Activated CD8-positive, alpha-beta memory T cell treated with anti-CD3 and anti-CD28 coated beads for 24 hours (primary cell): ENCODE measurements at places on chromosomes 7 and 10.

DNA sequence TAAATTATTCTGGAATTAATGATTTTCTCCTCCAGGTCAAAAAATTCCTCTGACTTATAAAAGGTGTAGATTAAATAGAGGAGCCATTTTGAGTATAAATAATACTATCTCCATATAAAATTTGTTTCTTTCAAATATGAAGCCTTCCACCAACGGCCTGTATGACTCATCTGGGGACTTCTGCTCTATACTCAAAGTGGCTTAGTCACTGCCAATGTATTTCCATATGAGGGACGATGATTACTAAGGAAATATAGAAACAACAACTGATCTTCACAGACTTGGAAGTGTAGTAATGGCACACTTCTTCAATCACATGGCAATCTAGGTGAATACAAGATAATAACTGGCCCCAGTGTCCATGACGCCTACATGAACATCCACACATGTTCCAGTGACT, 335.6 kb upstream of the HGF start:
- no peak for DNase-seq

DNA sequence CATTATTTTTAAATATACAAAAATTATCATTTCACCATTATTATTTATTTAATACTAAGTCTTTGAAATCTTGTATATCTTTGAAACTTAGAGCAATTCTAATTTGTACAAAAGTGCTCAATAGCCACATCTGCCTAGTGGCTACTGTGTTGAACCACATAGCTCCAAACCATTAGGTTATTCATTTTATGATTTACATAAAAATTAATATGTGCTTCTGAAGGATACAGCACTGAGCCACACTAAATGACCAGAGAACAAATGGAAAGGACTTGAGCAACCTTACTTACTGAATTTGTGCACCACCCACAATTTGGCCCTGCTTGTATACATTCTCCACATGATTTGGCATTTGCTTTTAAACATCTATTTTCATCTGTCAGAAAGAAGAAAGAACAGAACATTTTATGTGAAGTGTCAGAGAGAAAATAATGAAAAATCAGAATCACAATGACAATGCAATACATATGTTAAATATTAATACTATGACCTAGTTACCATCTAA, 25.8 kb downstream of the ITGB1 start:
- no peak for DNase-seq

GRCh38 chr10:90872648-90873020, 860 bp downstream of the RPP30 start:
- no peak for DNase-seq

GRCh38 chr7:4079956-4080355, 602.1 kb upstream of the FOXK1 start:
- peak; percentile 9 for DNase-seq

DNA sequence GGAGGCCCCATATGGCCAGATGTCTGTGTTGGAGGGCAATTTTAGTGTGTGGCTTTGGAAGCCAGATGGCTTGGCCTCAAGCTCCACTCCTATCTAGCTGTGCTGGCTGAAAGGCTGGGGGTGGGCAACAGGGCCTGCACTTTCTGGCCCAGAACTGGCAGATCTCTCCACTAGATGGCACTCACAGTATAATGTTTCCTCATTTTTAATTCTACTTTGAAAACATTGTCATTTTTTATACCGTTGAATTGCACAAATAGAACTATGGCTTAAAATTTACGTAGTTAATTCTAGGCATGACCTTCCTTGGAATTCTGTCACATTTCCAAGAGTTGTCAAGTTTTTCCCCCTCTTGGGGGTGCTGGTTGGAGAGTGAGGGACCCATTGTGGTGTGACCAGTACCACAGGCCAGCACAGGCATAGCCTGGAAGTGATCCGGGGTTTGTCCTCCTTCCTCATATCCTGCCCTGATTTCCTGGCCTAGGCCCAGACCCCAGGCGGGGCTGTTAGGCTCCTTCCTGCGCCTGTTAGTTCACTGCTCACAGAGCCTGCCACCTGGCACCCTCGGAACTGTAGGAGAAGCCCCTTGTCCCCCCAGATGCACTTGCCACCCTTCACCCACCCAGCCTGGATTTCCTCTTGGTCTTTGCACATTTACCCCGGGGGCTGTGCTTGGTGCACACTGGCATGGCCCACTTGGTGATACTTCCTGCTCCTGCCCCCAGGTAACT, 52.8 kb downstream of the ARHGAP22 start:
- peak; percentile 52 for DNase-seq

- DNase-seq = no peak
Observed at GRCh38 chr10:95431900-95432342, 129.2 kb downstream of the SORBS1 start.

DNA sequence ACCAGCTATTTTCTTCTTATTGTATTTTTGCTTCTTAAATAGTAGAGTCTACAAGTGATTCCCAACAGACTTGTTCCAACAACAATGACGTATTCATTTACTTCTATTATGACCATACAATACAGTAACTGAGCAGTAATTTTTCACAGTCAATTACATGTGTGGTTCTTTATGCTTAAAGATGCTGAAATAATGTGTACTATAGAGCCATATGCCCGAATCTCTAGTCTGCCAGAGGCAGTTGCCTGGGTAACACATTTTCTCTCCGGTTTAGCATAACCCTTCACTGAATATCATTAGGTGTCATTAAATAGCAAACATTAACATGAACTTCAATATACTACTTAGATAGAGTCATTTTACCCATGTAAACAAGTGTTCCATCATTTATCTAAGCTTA, 75.0 kb downstream of the SLC25A13 start:
- no peak for DNase-seq

GRCh38 chr7:157674715-157675426, 338.1 kb downstream of the DNAJB6 start:
- DNase-seq = no peak

- DNase-seq = no peak
Observed at GRCh38 chr10:96657385-96657784, 62.9 kb downstream of the PIK3AP1 start.

DNA sequence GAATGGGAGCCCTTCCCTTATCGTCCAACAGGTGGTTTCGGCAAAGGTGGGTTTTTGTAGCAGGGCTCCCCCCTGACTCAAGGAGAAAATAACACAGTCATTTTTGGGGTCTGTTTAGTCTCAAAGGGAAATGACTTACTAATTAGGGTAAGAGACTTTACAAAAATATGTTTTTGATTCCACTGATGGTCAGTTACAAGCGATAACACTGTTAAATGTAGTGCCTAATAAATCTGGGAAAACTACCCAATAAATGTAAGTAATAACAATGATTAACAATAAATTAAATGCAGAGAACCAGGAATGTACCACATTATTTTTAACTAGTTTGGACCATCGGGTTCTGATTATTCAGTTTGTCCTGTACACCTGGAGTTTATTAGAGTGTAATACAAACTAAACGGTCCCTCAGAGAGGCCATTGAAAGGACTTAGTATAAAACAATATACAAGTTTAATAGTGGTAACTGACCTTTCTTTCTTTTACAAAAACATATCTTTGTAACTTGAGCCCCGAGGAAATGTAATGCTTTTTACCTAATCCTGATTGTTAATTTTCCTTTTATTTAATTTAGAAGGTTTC, 216.2 kb upstream of the HABP2 start:
- no peak for DNase-seq

DNA sequence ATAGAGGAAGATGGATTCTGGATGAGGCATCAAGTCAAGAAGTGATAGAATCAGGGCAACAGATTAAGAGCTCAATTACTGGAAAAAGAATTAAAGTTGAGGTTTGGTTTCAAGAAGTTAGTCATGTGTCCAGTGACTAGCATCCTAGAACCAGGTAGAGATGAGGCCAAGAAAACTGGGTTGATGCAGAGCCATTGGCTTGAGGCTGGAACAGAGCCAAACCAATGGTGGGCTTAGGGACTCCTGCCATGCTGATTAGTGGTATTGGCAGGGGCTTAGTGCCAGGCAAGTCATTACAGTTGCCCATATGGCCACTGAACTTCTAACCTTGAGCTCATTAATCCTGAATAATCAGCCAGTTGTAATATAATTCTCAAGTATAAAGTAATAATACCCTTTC, 18.5 kb downstream of the ZNF277 start:
- no peak for DNase-seq

DNA sequence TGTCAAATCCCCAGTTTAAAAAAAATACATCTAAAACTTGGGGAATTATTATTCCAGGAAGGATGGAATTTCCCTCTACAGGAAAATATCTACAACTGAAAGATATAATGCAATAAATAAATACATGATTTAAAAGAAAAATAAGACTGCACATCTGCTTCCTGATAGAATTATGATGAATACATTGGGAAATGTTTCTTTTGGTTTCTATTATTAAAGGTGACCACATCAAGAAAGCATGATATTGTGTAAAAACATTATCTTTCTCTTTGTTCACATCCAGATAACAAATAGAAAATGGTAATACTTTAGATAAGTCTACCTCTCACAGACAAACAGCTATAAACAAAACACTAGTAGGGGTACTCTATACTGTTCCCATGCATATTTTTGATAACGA, 19.2 kb downstream of the SEMA3D start:
- DNase-seq = no peak

DNA sequence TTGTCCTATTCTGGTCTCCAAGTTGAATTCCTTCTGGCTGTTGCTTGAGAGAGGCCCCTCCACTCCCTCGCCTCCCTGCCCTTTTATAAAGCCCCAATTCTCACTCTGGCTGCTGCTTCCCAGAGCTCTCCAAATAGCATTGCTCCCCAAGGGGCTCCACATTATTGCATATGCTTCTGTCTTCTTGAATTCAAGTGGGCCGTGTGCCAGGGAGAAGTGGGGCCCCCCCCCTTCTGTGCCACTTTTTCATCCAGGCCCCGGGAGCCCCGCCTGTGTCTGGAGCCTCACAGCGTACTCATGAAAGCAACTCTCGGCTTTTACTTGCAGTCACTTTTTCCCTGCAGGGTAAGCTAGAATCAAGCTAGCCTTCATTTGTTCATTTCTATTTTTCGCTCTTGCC, 265.1 kb downstream of the CCSER2 start:
- DNase-seq = no peak

- DNase-seq = no peak
Observed at GRCh38 chr10:126376956-126377355, 11.3 kb downstream of the ADAM12 start.

GRCh38 chr7:157980774-157981173, 606.8 kb downstream of the PTPRN2 start:
- DNase-seq = no peak

DNA sequence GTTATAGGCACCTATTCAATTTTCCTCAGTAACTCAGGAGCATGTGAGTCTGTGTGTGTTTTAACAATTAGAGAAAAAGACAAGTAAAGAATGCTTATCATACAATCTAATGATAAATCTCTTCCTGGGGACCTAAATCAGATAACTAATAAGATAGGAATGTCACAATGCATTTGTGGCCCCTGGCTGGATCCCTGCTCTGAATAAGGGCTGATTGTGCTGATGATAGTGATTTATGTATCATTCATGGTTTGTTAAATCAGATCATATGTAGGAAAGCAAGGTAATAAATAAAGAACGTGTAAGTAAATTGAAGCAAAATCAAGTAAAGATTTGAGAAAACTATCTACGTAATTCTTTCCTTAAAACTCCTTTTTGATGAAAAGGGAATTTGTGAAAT, 145.9 kb downstream of the C7orf25 start:
- no peak for DNase-seq

GRCh38 chr7:7772397-7772821, 54.0 kb upstream of the RPA3 start:
- no peak for DNase-seq
